ENCODE measurements at places on chromosomes 3 and 15.

GRCh38 chr3:50575372-50575771 is 6.0 kb downstream of the HEMK1 start:
- peaks cover 6% of the 10 kb centered on the region for H3K36me3 ChIP-seq
- H3K27ac ChIP-seq: no peak overlapping the region
- peaks cover 18% of the 10 kb centered on the region for H3K4me1 ChIP-seq
- DNase-seq: no peak
- H3K4me3 ChIP-seq: no peak overlapping the region

- H3K27ac ChIP-seq: no peak overlapping the region
- no peak for DNase-seq
- no peak overlapping the region for H3K4me3 ChIP-seq
These were observed 459.7 kb downstream of the TBL1XR1 start for GRCh38 chr3:176737480-176738110.

GRCh38 chr3:10775828-10776227 is 40.2 kb upstream of the SLC6A11 start:
- no peaks in the 10 kb centered on the region for H3K4me1 ChIP-seq
- no peaks in the 10 kb centered on the region for H3K27me3 ChIP-seq
- H3K27ac ChIP-seq: no peak overlapping the region
- no peaks in the 10 kb centered on the region for H3K36me3 ChIP-seq
- no peak overlapping the region for H3K4me3 ChIP-seq
- DNase-seq: no peak

DNA sequence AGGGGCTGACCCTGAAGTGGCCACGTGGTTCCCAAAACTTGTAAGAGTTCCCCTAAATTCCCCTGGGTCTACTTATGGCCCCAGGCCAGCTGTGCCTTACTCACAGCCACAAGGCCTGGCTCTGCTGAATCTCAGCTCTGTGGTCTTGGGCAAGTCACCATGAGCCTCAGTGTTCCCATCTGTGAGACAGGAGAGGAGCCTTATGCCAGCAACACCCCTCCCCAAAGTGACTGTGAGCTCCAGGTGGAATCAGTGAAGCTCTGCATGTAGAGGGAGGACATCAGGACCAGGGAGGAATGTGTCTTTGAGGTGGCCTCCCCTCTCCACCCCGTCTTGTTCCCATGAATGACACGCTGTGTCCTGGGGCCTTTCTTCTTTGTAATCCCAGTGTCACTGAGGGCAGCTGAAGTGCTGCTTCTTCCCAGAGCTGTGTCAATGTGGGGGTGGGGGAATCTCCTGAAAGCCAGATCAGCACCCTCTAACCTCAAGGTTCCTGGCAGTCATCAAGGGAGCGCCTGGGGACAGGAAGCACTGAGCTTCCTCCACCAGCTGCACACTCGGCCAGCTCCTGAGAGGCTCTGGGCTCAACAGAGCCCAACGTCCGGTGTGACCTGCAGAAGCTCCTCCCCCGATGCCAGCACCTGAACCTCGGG is 258.9 kb downstream of the UACA start:
- peaks cover 40% of the 10 kb centered on the region for H3K4me1 ChIP-seq
- peak; percentile 78 for DNase-seq
- H3K4me3 ChIP-seq: no peak overlapping the region
- no peaks in the 10 kb centered on the region for H3K27me3 ChIP-seq
